HTR-8/SVneo (cell line): ENCODE measurements at places on chromosomes 6 and 20.

DNA sequence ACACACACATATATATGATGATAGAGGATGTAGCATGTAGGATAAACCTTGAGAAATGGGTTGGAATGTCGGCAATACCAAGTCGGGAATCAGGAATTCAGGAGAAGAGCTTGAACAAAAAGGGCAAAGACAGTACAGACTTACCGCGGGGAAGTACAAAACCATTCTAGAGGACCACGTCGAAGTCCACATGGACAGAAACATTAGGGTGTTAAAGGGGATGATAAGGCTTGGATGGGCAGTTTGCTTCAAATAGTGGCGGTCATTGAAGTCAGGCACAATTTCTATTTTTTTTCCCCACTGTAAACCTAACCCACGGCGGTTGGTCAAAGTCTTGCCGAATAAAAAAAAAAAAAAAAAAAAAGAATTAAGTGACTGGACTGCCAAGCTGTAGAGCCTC, 766 bp upstream of the NUS1 start:
- DNase-seq, result no peak

DNA sequence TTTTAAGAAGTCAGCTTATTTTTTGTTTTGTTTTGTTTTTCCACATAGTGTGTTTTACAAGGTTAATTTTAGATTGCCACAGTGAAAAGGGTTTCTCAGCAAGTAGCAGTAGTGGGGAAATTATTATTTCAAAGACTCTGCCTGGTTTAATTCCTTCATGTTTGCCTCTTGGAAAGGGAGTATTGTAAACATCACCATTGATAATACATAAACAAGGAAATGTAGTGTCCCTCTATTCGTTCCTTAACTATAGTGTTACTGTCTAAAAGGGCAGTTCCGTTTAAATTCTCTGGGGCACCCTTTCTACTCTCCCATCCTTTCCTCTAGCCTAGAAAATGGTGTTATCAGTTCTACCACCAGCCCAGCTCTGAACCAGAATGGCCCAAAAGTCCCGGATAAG, 391.0 kb upstream of the SOX4 start:
- no peak for DNase-seq

- no peak for DNase-seq
These were observed 26.6 kb downstream of the NOL4L start for GRCh38 chr20:32558526-32558925.

DNA sequence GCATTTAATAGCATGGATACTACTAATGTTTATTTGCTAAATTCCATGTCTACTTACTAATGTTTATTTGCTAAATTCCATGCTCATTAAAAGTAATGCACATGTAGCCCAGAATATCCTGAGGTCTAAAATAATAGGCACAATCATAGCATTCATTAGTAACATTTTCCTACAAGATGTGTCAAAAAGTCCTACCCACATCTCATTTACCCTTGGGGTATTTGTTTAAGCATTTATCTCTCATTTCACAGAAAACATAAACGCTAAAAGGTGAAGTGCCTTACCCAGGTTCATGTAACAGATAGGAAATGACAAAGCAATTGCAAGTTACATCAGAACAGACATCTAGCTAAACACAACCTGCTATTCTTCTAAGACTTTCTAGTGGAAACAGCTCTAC, 457.1 kb downstream of the HACE1 start:
- DNase-seq, result no peak

DNA sequence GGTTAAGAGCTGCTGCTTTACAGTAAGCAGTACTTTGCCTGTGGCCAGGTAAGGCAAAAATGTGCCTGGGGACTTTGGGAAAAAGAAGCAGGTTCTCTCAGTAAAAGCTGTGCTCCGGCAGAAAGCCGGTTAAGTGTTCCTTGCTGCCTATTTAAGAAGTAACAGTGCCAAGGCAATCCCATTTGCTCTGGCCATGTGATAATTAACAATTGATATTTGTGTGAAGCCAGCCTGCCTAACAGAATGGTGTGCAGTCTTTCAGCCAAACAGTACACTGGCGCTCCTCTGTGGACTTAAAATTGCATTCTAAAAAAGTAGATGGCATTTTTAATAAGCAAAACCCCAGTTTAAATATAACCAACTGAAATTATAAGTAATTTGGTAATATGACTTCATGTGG, 430.3 kb downstream of the PLCB1 start:
- no peak for DNase-seq

DNA sequence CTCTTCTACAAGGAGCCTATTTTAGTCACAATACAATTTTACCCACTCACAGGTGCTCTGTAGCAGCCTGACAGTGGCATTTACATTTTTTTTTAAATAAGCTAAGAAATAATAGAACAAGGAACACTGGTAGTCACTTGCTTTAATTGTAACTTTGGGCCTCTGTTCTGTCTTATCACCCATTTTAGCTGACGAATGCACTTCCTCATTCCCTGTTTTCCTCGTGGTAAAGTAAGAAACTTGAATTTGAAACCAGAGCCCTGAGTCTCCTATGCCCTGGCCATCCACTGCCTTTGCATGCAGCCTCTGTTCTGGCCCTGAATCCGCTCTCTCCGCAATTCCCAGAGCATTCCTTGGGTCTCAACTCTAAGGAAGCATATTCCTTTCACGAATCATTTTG, 550.6 kb downstream of the PTPRT start:
- DNase-seq, result no peak
